ENCODE measurements at places on chromosomes 4 and X.
A peak's percentile ranks its signal among the peaks of the same experiment; 100 is the strongest.

GRCh38 chr4:118775405-118775804, 60.5 kb downstream of the SEC24D start:
- DNase-seq = no peak

DNA sequence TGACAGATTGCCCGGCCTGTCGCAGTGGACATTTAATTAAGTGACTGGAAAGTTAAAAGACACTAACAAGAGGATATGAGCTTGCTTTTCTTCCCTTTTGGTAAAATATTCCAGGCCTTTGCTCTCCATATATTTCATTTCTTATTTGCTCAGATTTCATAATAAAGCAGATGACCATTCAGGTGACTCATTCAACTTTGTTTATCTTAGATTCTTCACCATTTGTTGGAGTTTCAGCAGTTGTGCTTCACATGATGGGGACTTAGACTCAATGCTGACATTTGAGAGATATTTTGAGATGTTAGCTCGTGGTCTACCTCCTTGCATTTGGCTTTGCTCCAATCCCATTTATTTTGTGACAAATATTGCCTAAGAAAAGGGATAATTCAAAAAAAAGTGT, 312.2 kb downstream of the ARHGAP24 start:
- DNase-seq = no peak

GRCh38 chr4:53777244-53777984, 186.1 kb upstream of the LNX1 start:
- DNase-seq = no peak

GRCh38 chrX:16114611-16115010, 8.8 kb upstream of the GRPR start:
- no peak for DNase-seq

DNA sequence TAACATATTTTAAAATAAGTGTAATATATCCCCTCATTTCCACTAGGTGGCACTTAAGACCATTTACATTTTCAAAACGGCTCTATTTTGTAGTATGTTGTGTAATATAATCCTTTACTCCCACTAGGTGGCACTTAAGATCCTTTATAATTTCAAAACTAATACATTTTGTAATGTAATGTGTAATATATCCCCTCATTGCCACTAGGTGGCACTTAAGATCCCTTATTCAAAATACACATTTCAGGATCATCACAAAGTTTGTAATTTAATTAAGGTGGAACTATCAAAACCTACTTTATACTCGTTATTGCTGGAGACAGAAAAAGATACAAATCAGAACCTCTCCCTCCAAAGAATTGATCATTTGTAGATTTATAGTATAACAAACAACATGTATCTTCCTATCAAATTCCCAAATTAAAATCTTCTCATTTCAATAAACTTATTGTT, 132.5 kb downstream of the ARHGAP6 start:
- DNase-seq = no peak

DNA sequence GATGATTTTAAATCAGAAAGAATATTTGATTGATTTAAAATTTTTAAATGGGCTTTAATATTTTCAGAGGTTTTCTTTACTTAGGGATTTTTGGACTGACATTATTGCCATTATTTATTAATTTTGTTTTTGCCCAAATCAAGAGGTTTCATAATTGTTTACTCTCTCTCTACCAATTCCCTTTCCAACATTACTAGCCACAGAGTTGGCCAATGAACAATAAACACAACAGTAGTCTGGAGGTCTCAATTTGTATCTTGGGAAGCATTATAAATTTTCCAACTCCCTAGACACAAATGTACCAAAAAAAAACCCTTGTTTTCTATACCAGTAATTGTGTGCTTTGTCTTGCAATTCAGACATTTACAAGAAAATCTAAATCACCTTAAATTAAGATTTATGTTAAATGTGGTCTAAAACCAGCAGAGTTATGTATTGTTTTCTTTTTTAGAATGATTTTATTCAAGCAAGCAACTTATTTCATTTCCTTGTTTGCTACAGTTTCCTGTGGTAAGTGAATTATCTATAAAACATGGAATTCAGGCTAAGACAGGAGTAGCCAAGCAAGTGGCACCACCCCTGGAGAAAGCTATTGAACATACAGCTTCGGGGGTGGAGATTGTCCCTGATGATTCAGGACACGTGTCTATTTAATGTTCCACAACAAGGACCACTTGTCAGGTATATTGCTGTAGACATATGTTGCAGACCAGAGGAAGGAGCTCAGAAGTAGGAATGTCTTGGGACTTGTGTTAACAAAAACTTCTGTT, 622 bp downstream of the KLKB1 start:
- no peak for DNase-seq

DNA sequence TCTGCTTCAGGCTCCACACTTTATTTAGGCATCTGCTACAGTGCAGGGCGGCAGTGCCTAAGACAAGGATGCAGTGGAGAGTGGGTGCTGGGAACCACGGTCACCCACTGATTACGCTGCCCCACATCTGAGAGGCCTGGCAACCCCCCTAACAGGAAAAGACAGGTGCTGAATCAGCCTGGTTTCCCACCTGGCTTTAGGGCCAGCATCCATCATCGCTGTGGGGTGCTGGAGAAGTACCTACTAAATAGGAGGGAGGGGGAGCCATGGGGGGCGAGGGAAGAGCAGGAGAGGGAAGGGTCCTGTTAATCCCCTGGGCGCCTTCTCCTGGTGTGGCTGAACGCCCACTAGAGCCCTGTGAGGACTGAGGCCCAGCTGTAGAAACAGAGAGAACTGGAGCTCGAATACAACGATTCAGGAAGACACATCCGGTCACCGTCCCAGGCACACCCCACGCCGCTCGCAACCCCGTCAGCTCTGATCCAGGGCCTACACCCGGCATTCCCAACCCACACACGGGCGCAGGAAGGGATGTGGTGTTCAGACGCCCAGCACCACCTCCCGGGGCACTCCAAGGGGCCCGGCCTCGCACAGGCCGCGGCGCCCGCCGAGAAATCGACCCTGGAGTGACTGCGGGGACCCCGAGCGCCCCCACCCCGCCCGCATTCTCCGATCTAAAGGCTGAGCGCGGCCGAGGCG, 554 bp downstream of the DCTD start:
- peak; percentile 11 for DNase-seq

GRCh38 chrX:134526399-134526798, 66.4 kb downstream of the HPRT1 start:
- DNase-seq = no peak

DNA sequence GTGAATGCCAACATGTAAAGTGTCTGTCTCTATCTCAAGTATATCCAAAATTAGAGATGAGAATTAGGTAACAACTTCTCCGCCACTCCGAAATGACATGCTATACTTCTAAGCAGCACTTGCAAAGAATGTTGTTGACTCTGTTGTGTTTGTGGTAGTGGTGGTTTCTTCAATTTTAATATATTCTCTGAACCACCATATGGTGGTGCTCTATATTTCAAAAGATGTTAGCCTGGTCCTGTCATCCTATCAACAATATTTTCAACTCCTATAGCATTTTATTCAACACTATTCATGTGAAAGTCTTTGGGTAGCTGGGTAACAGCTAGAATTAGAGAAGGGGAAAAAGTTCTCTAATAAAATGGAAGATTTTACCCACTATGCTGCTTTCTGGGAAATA, 1622.8 kb upstream of the IGFBP7 start:
- no peak for DNase-seq

- DNase-seq = no peak
These were observed 69.9 kb downstream of the CHIC2 start for GRCh38 chr4:53994382-53995102.

DNA sequence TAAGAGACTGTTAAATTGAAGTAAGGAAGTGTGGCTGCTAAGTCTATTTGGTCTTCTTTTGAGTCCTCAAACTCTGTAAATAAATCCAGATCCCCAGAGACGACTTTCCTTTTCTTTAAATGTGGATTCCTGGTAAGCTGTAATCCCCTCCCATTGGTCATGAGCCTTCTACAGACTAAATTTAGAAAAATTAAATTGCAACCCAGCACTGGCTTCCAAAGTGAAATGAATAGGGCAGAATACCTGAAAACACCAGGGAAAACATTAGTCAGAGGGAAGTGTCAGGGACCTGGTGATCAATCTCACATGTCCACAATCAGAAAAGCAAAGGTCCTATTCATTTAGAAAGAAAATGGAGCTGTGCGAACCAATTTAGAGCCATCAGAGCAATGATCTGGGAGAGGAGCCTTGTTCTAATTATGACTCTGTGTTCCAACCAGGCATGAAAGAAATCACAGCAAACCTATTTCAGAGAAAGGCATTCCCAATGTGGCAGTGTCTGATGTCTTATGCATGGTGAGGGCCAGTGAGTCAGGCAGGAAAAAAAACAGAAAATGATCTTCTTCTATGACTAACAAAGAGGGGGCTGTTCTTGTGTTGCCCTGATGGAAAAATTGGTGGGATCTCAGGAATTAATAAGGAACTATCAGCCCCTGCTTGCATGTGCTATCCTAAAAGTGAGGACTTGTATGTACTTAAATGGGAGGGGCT, 19.8 kb upstream of the CCDC149 start:
- DNase-seq = no peak

GRCh38 chr4:86220121-86220520, 139.7 kb downstream of the MAPK10 start:
- DNase-seq = no peak

GRCh38 chr4:76426272-76426671, 5.3 kb upstream of the CCDC158 start:
- no peak for DNase-seq

GRCh38 chr4:130110189-130110588, 1014.2 kb downstream of the C4orf33 start:
- no peak for DNase-seq

GRCh38 chr4:38231626-38232025, 271.4 kb downstream of the PTTG2 start:
- DNase-seq = no peak

- no peak for DNase-seq
These were observed 256.0 kb downstream of the DHX15 start for GRCh38 chr4:24328310-24328709.

- no peak for DNase-seq
These were observed 464.5 kb downstream of the BCOR start for GRCh38 chrX:39633293-39633692.

DNA sequence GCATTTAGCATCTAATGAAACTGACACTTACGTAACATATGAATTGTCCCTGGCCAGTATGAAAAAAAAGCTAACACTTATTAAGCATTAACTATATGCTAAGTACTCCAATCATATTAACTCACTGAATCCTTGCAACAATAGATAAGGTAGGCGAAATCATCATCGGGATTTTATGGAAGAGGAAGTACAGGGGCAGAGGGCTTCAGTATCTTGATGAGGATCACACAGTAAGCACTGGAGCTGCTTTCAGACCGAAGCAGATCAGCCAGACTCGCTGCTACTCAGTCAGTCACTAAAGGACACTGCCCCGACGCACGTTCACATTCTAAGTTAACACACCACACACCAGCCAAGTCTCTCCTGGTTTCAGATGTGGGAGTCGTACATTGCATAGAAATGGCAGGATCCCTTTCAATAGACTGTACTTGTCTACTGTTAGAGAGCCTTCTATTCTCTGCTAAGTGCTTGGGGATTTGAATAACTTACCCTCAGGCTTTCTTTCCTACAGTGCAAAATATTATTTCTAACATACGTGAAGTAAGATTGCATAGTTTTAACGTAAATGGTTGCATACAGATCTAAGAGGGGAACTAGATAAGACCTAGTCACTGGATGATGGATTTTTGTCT, 540.2 kb upstream of the TENM3 start:
- no peak for DNase-seq

- DNase-seq = no peak
These were observed 3.1 kb downstream of the MAMLD1 start for GRCh38 chrX:150365990-150366911.

GRCh38 chrX:68196939-68197791, 236.1 kb downstream of the OPHN1 start:
- peak; percentile 1 for DNase-seq

DNA sequence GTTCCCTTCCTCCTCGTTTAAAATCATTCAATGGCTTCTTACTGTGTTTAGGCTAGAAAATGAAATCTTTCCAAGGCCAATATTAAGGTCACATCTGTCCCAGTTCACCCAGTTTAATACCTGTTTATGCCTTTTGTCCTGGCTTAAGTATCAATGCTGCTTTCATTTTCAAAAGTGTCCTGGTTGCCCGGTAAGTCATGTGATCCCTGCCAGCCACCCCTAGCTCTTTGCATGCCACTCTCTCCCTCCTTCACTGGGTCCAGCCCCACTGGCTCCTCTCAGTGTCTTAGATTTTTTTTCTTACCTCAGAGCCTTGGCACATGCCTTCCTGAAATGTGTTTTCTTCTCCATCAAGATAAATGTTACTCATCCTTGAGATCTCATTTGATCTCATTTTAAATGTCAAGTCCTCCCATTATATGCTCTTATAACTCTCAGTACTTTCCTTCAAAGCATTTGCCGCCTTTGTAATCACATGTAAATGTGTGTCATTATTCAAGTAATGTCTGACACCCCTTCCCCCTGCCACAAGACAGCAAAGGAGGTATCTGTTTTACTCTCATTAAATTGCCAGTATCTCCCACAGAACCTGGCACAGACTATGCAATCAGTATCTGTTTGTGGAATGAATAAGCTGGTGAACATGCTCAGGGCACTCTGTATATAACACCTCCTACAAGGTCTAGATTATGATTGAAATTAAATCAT, 472.5 kb upstream of the RPS6KA3 start:
- DNase-seq = no peak

DNA sequence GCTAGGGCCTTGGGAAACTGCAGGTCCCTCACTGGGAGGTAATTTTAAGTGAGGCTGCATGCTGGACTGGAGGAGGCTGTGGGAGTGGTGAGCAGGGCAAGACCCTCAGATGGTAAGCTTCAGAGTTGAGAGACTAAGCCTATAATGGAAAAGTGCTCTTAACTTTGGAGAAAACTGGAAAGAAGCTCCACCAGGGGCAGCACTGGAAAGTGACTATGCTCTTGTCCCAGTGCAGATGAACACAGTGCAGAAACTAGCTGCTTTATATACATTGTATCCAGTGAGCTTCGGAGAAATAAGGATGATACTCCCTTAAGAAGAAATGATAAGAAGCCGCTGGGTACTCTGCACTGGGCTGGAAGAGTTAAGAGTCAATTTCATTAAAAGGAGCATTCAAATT, 3.2 kb upstream of the MAGEB2 start:
- DNase-seq = no peak

DNA sequence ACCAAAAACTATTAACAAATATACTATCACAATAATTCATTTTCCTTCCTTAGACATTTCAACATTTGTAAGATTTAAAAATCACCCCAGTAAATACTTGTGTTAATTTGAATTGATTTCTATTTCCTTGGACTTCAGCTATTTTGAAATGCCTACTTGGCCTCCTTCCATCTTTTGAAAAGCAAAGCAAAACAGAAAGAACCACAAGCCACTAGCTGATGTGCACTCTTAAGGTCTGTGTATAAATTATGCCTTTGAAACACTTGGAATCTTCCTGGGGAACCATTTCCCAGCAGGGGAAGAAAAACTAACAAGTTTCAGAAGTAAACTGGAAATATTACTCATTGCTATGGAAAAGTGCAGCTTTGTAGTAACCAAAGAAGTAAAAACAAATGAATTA, 139.8 kb downstream of the CLCN4 start:
- DNase-seq = no peak

DNA sequence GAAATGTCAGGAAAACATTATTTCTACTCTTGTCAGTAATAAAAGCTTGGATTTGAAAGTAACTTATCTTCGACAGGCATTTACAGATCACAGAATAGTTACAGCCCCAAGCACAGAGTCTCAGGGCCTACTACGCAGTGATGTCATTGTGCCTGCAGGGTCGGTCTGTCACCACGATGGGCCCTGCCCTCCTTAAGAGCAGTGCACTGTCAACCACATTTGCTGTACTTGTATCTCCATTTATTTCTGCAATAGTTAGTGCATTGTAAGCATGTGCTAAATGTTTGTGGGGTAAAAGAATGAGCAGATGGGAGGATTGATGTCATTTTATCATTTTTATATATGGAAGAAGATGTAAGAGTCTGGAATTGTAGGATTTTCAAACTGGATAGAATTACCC, 13.6 kb upstream of the CCKAR start:
- no peak for DNase-seq

All from T-helper 9 cell (primary cell).